Pancreas (tissue), 10 donors: ENCODE measurements at places on chromosomes 2 and 18. TPM values are rescaled to one million over a fixed set of nuclear protein-coding genes. Genes with fewer than 3 reads are reported as not detected.

Gene SETBP1
- 3.9 TPM for polyA plus RNA-seq

Gene LBX2
- polyA plus RNA-seq, result 1.3 TPM

Gene DSC3
- 0.05 TPM for polyA plus RNA-seq

Gene CSRNP3
- polyA plus RNA-seq, result 2.7 TPM

Gene STK36
- 54.0 TPM for polyA plus RNA-seq

Gene RPRM
- 0.42 TPM for polyA plus RNA-seq

Gene PRKAG3
- not detected for polyA plus RNA-seq

Gene TRABD2A
- polyA plus RNA-seq, result 0.33 TPM

Gene C2orf76
- polyA plus RNA-seq, result 11.5 TPM

Gene SANBR
- 2.6 TPM for polyA plus RNA-seq

Gene DOK6
- polyA plus RNA-seq, result 0.15 TPM

Gene KCNE4
- polyA plus RNA-seq, result 2.8 TPM

DNA sequence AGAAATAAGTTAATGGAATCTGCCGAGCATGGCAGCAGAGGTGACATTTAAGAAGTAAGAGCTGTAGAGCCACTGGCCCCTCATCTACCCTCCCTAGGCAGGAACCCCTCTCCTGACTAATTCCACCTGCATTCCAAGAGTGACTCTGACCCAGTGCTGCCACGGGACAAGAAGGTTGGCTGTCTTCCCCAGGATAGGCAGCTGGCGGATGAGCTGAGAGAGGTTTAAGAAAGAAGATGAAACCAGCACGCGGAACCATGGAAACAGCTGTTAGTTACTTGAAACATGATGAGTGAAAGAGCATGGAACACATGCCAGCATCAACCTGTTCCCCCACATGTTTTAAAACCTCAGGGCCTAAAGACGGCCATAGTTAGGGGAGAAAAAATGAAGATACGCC is 74.1 kb downstream of the RND3 start:
- no peak for DNase-seq

DNA sequence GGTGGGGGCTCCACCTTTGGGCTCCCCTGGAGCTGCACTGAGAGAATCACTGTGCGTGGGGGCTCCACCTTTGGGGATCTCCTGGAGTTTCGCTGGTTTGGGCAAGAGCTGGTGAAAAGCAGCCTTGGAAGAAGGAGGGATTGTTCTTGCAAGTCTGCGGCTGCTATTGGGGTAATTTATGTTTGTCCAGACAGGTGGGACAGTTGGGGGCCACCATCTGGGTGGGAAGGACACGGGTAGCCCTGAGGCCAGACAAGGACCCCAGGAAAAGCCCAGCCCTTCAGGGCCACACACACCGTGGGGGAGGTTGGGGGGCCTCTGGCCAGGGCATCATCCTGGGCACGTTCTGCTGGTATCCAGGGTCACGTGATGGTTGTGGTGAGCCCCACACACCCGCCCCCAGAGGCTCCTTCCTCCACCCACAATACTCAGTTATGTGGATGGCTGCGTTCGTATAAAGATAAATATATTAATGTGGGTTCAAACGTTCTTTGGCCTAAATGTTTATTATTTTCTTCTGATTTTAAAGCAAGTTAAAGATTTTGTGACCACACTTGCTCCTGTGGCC is 47.7 kb downstream of the TPO start:
- DNase-seq, result no peak

- no peak for DNase-seq
These were observed 18.1 kb downstream of the CCDC141 start for GRCh38 chr2:179031731-179032408.

GRCh38 chr18:56747032-56747658 is 96.0 kb downstream of the WDR7 start:
- no peak for DNase-seq

- DNase-seq, result peak; percentile 40
These were observed 3.0 kb upstream of the SKOR2 start for GRCh38 chr18:47254341-47254939.

DNA sequence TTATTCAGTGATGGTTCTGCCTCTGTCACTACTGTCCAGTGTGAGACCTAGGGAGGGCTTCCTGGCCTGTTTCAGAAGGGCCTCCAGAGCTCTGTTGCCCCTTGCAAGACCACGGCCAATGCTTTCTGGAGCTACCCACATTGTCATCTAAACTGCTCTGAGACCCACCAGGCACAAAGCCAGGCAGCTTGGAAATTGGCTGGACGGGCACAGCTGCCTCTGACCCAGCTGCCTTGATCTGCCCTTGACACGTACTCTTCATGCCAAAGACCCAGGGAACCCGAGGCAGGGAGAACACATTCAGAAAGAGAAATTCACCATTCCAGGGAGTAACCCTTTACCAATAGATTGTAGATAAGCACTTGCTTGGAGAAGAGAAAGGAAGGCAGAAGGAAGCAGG is 183.7 kb upstream of the SIX2 start:
- DNase-seq, result no peak

GRCh38 chr2:28430788-28431418 is 38.2 kb downstream of the FOSL2 start:
- DNase-seq, result no peak

- DNase-seq, result no peak
These were observed 11.2 kb downstream of the SLC40A1 start for GRCh38 chr2:189569295-189569910.

DNA sequence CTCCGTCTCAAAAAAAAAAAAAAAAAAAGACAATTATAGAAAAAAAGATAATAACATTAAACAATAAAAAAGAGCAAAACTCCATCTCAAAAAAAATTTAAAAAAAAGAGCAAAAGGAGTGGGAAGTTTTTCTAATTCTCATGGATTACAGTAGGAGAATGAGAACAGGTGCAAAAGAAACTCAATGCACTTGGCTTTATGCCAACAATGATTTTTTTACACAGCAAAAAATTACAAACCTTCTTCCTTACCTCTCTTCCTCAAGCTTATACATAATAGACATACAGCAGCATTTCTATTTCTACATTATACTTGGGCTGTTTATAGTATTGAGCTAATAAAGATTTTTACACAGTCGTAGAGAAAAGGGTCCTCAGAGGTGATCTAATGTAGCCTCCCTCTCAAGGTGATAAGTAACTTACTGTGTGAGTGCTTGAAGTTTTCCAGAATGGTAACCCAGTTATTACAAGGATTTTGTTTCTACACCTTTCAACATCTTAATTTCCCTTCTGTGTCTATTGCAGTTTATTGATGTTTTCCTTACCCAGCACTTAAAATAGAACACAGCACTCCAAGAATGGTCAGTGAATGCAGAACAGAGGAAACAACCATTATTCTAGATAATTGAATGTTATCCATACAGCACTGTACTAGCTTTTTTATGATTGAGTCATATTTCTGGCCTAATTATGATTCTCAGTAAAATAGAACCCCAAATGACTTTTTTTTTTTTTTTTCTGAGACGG is 34.9 kb upstream of the RNF138 start:
- DNase-seq, result no peak

GRCh38 chr18:13638719-13639595 is 87.4 kb downstream of the FAM210A start:
- DNase-seq, result no peak

- peak; percentile 80 for DNase-seq
These were observed 245.9 kb downstream of the TFCP2L1 start for GRCh38 chr2:121038891-121039616.

GRCh38 chr2:223936862-223937326 is 8.2 kb downstream of the WDFY1 start:
- no peak for DNase-seq

- DNase-seq, result no peak
These were observed at the start of gene FBLN7 for GRCh38 chr2:112138159-112139032. FBLN7 (plus strand) TSS chr2:112138385; CDS start chr2:112138656, 271 bp downstream.

GRCh38 chr2:218093879-218094278 is 24.8 kb downstream of the RUFY4 start:
- no peak for DNase-seq

GRCh38 chr2:98382086-98382485 is 35.8 kb downstream of the CNGA3 start:
- DNase-seq, result no peak

- DNase-seq, result no peak
These were observed 87.4 kb upstream of the HK2 start for GRCh38 chr2:74746480-74746879.

- DNase-seq, result no peak
These were observed 57.2 kb downstream of the CALCRL start for GRCh38 chr2:187390891-187391290.

DNA sequence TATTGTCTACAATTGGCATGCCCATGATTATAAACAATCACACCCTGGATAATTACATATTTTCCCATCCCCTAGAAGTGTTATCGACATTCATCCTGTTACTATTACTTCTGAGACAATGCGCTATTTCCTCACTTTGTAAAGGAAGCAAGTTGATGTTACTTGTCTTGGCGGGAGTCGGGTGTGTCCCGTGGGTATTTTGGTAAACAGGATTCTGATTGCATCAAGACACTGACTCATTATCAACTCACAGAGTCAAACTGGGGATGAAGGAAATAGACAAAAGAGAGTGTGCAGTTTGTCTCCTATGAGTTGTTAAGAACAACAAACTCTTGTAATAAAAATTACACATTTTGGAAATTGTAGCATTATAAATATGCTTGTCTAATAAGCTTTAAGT is 142.7 kb downstream of the GALR1 start:
- no peak for DNase-seq

- DNase-seq, result no peak
These were observed 88.3 kb downstream of the ATAD2B start for GRCh38 chr2:23838581-23838980.
